ENCODE measurements at places on chromosomes 6 and 20.

DNA sequence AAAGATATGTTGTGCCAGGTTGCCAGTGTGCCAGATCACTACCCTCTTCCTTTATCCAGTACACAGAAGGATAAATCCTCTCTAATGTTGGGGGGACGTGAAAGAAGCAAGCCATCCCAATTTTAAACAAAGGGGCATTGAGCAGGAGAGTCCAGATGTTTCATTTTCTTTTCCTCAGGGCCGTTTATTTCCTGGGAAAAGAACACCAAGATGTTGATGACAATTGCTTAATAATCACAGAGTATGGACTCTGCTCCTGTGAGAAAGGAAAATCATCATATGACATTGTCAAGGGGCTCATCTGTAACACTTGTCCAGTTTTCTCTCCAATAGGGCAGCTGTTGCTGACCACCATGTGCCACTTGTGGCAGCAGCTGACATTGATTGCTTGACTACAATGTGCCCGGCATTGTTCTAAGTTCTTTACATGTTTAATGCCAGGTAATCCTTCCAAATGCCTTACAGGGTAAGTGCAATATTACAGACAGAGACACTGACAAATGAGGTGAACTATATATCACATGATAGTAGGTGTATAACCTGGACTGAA is 161.4 kb downstream of the CD109 start:
- DNase-seq, result no peak

DNA sequence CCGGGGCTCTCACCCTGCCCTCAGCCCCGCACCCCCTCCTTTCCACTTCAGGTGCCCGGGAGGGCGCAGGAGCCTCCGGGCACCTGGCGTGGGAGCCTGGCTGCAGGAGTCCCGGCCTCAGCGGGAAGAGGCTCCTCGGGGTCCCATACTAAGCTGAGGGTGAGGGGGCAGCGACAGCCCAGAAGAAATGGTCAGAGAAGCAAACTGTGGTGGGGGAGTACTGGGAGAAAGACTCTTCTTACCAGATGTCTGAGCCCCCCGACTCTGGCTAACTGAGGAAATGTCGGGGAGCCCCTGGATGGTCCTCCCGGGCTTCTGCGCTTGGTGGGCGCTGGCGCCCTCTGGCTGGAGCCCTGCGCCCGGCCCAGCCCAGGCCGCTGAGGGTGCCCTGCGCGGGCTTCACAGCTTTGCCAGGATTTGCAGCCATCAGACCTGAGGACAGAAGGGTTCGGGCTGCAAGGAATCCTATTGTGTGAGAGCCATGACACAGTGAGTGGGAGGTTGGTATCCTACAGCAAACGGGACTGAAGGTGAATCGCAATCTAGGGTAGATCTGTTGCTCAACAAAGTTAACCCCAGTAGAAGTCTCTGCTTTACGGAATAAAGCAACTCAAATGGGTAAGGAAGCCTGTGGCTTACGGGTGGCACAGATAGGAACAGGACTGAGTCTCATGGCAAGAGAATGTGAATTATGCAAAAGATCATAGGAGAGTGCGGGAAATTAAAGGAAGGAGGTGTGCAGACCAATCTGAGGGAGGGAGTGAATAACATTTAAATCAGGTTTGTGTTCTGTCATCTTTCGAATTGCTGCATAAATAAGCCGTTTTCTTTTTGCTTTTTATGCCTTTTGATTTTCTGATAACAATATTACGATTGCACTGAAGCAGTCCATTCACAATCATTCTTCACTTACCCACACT is 639 bp upstream of the RCAN2 start:
- DNase-seq, result no peak

- no peak for DNase-seq
Observed at GRCh38 chr6:74058606-74059005, 362.6 kb downstream of the CD109 start.

DNA sequence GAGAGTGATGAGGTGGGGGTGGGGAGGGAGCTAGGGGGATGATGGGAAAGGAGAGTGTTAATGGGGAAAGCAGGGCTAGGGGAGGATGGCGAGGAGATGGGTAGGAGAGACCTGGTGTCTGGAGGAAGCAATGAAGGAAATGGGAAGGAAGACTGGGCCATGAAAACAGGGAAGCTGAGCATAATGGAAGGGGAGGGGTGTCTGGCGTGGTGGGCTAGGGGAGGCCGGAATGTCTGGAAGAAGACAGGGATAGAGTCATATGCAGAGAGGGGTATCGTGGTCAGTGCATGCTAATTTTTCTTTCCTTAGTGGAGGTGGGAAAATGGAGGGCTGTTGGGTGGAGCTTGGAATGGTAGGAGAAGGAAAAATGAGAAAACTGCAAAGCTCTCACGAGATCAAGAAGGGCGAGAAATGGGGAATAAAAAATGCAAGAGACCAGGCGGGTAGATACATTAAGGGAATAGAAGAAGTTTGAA is 423 bp downstream of the KLHDC3 start:
- no peak for DNase-seq

DNA sequence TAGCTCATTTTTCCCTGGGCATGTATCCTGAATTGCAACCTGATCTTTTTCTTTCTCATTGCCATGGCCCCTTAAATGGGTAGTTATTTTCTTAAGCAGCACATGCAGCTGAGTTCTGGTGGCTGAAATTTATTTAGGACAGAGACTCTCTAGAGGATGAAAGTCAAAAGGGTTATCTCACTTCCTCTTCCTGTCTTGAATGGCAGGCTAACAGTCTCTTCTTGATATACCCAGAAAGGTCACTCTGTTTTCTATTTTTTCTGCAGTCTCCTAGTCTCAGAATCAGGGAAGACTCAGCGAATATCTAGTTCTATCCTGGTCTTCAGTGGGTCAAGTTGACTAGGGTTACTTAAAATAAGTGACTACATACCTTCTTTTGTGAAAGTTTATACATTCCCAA is 243.3 kb downstream of the EPHA7 start:
- no peak for DNase-seq

DNA sequence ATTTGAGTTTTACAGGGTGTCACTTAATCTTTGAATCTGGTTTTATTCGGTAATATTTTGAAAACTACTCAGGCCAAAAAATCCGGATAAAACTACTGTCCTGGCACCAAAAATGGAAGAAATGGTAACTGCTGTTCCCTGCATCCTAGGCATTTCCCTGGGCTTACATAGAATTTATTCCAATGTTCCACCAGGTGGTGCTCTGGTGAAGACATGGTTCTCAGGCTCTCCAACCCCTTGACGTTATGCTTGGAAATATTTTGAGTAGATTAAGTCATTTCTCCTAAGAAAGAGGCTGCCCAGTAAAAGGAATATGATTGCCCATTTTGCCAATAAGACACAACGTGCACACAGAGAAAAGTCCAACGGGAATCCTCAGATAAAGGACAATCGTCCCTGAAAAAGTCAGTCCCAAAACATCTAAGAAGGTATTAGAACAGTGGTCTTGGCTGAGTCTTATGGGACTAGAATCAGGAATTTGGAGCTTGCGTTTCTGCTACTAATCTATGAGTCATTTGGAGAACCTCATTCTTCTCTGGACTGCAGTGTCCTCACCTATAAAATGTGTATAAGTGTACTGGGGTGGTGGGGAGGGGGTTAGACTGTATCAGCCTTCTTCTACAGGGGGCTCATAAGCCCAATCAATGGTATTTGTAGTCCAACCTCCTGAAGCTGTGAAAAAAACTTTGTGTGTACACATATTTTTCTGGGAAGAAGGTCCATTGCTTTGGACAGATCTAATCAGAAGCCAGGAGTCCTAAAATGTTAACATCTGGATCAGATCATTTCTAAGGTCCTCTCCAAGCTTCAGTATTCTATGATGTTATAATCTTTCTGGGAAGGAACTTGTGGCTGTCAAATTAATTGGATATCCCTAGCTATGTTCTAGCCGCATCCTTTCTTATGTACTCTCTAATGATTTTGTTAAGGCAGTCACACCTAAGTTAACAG is 131.0 kb upstream of the BMP2 start:
- no peak for DNase-seq

DNA sequence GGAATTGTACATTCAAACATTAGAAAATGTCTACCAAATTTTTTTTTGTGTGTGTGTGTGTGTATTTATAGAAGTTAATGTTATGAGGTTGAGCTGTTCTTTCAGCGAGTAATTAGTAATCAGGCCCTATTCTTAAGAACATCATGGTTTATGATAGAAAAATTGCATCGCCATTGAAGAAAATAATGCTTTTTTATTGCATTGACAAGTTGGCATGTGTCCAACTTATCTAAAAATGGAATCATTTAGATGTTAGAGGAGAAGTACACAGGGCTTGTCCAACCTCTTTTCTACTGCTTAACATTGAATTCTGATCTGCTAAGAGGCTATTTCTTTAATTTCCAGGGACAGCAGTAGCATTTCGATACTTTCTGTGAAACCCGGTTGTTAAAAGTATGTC is 61.6 kb upstream of the ADGRG6 start:
- no peak for DNase-seq

- DNase-seq, result no peak
Observed at GRCh38 chr6:160398674-160399271, 50.6 kb downstream of the SLC22A3 start.

- no peak for DNase-seq
Observed at GRCh38 chr6:11584244-11584643, 46.7 kb downstream of the TMEM170B start.

- no peak for DNase-seq
Observed at GRCh38 chr20:25293910-25294458, 46.1 kb downstream of the PYGB start.

DNA sequence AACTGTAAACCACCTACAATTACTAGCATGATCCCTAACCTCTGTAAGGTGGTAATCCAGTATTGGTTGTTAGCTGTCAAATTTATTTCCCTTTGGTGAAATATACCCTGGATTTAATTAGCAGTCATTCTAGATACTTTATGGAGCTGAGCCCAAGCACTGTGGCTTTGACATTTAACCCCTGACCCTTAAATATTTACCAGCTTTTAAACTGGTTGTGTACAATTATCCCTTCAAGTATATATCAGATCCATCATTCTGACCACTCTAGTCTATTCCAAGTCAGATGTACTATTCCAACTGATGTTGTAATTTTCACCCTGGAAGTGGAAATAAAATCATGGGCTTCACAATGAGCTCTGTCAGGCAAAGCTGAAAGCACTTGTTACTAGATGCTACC is 229.6 kb downstream of the FOXC1 start:
- no peak for DNase-seq

- no peak for DNase-seq
Observed at GRCh38 chr6:14818422-14818884, 427.4 kb upstream of the JARID2 start.

DNA sequence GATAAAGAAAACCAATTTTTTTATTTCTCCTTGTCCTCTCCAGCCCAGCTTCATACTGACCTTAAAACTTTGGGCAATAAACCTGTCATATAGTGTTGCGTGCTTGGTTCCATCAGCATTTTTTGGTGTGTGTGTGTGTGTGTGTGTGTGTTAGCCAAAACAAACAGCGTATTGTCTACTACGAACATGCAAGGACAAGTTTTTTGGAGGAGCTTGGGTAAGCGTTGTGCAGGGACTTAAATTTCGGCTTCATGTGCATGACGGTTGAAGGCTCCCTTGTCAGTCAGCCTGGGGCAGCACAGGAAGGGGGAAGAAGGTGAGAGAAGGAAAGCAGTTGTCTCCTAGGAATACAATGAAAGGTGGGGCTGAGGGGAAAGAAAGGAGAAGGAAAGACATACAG is 62.0 kb upstream of the PAX1 start:
- no peak for DNase-seq

- no peak for DNase-seq
Observed at GRCh38 chr6:108902382-108902792, 54.2 kb downstream of the ARMC2 start.

DNA sequence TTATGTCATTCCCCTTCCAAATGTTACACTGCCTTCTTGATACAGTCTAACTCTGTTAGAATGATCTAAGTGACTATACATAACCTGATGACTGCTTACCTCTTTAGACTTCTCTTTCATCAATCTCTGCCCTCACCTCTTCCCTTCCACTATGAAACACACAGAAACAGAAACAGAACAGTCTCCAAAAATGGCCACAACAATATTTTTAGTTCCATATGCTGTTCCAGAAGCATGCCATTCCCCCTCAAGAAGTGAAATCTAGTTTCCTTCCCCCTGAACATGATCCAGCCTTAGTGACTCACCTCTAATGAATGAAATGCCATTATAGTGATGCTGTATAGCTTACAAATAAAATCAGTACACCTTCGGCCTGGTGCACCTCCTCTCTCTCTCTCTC is 229.3 kb upstream of the TENT5A start:
- DNase-seq, result no peak

- no peak for DNase-seq
Observed at GRCh38 chr6:3510617-3511016, 53.8 kb upstream of the SLC22A23 start.

DNA sequence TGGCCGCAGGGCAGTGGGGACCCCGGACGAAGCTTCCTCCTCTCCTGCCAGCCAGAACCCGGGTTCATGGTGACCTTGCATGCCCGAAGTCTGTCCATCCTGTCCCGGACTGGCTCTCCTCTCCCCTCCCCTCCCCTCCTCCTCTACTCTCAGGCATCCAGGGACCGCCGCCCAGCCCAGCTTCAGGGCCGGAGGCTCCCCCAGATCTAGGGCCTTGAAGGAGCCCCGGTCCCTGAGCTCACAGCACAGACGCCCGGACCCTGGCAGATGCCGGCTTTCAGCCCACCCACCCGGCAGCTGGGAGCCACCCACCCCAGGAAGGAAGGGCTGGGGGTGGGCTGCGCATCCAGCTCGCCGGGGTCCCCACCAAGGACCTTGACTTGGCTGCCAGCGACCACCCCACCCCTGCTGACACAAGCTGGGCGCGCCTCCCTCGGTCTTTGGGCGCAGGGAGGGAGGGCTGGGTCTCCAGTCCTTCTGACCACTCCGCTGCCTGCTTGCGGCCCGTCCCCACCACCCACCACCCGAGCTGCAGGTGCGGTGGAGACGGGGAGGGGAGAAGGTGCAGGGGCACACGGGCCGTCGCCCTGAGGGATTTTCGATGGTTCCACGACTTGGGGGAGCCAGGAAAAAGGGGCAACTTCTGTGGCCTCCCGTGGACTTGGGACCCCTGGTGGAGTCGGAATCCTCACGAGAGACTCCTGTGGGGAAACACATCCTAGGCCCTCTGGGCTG is 5.8 kb upstream of the ABHD16B start:
- no peak for DNase-seq

GRCh38 chr6:43178150-43178549 is 3.8 kb upstream of the CUL9 start:
- DNase-seq, result no peak

GRCh38 chr20:17640146-17640874 is 41.7 kb downstream of the RRBP1 start:
- DNase-seq, result no peak
